ENCODE measurements at places on chromosomes 6 and 20.

DNA sequence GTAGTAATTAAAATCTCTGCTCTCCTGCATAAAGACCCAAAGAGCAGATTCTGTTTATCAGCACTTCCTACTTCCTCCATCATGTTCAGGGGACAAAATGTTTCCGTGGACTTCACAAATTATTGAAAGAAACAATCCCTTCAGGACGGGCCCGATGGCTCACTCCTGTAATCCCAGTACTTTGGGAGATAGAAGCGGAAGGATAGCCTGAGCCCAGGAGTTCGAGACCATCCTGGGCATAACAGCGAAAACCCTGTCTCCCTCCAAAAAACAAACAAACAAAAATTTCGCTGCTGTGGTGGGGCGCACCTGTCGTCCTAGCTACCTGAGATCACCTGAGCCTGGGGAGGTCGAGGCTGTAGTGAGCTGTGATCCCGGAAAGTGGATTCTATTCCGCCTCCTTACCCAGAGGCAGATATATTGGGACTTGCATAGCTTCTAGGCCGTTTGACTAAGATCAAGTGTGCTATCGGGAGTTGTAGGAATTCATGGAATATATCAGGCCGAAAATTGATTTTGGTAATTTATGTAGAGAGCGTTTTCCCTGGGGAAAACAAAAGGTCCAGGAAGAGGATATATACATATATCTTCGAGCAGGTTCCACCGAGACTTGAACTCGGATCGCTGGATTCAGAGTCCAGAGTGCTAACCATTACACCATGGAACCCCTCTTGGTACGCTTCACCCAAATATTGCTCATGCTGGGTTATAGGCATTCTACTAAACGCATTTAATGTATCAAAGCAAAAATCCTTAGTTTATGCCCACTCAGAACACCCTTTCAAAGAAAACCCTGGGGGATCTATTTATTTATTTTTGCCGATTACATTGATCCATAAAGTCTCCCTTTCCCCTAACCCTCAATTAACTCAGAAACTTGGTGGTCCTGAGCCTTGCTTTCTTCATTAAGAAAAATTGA, 74.5 kb upstream of the ZNF184 start:
- no peak for DNase-seq

DNA sequence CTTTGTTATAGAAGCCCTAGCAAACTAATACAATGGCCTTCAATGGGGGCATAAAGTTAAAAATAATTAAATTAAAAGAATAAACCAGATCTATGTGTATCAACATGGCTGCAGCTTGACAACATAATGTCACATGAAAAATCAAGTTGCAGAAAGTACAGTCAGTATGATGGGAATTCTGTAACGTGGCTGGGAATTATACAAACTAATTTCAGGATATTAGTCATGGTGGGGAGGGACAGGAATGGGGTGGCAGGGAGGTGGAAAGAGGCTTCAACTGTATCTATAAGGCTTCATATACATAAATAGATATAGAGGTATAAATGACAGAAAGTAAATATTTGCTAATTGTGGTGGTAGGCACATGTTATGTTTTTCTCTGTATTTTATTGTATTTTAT, 107.1 kb downstream of the UNC5CL start:
- no peak for DNase-seq

- peak; percentile 55 for DNase-seq
Measured at GRCh38 chr20:36493051-36493800, 48.1 kb upstream of the MYL9 start.

DNA sequence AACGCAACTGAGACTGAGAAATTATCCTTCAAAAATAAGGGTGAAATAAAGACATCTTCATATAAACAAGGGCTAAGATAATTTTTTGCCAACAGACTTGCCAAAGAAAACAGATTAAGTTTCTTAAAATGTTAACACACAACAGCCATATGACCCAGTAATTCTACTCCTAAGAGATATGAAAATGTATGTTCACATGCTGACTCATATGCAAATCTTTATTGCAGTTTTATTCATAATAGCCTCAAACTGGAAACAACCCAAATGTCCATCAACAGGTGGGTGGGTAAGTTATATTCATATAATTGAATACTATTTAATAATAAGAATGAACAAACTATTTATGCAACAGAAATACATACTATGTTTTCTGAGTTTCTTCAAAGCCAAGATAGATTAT, 140.1 kb downstream of the REV3L start:
- no peak for DNase-seq

DNA sequence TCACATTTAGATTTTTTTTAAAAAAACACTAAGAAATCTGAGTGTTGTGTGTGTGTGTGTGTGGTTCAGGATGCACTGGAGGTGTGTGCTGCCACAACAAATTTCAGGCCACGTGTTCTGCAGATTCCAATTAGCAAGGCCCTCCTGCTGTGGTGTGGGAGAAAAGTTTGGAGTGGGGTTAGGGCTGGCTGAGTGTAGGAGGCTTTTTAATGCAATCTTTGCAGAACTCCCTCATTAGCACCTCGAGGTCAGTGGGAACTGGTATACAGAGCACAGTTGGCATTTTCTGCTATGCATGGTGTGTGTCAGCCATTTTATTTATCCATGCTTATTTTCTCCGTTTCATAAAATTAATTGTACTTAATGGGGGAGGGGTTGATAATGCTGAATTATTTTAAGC, 187.6 kb downstream of the SOX4 start:
- no peak for DNase-seq

DNA sequence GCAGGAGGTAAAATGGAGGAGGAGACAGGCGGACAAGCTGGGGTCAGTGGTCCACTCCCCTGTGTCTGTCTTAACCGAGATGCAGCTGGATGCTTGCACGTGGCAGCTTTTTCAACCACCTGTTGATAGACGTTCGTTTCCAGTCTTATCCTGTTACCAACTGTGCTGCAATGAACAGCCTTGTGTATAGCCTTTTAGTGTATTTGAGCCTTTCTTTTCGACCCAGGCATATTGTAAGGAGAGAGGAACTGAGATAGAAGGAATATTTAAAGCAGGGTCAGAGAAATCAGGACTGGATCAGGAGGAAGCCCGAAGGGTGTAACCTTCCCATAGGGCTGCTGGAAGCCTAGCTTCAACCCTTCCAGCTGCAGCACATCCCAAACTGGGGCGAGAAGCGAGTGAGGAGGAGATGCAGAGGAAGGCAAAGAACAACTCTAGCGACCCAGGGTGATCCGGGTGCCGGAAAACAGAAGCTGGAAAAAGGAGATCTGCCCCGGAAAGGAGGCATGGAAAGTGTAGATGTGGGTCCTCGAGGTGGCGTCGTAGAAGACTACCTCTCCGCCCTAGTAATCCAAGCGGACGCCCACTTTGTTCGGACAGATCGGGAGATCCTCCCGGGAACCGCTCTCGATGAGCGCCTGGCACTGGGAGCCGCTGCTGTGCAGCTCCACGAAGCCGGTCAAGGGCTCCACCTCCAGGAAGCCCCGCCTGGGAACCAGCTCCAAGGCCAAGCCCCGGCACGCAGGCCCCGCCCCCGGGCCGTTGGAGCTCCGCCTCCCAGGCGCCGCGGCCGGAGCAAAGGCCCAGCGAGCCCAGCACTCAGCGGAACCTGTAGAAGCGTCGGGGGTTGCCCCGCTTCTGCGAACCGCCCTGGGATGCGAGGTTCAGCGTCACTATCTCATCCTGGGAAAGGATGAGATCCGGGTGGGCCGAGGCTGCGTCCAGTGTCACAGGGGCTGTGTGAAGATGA, 11.2 kb downstream of the TRIM31 start:
- peak; percentile 93 for DNase-seq

DNA sequence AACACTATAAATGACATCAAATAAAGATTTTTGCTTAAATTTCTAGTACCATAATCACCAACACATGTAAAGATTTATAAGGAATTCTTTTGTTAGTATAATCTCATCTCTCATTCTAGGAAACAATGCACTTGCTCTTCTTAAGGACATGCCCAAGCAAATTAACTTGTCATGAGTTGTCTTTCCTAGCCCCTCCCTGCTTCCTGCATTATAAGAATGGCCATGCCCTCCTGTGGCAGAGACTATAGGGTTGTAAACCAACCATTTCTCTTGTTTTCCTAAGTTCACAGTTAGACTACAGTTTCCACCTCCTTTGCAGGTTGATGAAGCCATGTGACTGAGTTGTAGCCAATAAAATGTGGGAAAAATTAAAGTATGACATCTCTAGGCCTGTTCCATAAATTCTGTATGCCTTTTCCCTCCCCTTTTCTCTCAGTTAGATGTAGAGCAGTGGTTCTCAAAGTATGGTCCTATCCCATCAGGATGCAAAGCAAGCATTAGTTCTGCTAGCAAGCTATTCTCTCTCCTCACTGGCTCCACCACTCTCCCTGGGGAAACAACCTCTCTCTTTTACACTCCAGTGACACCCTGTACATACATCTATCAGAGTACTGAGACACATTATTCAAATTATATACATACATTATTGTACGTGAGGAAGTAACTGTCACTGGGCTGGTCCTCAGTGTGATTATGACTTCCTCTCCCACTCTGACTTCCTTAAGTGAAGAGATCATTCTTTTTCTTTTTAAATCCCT, 295.0 kb downstream of the PKHD1 start:
- DNase-seq: no peak

- DNase-seq: no peak
Measured at GRCh38 chr20:3661060-3661813, 2.0 kb downstream of the GFRA4 start.

DNA sequence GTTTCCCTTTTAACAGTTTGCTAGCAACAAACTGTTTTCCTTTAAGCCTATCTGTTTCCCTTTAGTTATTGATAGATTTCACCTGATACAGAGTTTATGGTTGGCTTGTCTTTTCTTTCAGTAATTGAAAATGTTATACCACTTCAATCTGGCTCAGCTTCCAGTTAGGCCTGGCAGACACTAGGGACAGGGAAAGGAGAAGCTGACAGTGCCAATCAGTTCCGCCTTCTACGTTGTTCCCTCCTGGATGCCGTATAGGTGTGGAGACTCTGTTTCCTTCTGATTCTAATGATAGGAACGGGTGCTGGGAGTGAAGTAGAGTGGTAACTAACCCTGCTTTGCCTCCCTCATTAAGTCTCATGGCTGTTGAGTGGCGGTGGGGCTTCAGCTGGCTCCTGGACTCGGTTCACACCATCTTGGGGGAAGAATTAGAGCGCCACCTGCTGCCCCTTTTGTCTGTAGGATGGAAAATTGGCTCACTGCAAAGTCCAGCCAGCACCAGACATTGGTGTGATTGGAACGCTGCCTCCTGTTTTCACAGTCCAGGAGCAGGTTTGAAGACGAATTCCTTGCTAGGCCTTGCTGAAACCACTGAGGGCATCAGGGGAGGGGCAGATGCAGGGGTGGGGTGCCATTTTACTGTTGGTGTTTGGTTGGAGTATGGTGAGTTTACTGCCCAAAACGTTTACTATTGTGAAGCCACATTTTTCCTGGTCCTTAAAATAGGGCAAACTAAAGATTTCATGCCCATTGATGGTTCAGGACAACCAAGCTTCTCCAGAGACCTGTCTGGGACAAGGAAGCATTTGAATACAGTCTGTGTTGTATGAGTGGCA, 1729.5 kb downstream of the GRIK2 start:
- DNase-seq: no peak

- DNase-seq: no peak
Measured at GRCh38 chr20:53216478-53216855, 244.3 kb downstream of the TSHZ2 start.

DNA sequence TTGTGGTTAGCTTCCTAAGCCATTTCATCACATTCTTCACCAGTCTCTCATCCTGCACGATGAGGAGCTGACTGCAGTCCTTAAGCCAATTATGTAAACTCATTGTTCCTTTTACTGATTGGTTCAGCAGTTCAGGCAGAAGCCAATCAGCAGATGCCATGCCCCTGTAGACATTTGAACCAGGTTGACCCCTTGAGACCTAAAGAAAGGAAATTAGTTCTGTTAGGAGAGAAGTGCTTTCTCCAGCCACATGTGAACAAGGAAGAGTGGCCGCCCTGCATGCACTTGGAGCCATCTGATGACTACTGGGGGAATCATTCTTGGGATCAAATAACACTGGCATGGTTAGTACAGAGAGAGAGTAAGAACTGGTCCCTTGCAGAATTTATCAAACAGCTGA, 535.2 kb upstream of the ID4 start:
- no peak for DNase-seq

DNA sequence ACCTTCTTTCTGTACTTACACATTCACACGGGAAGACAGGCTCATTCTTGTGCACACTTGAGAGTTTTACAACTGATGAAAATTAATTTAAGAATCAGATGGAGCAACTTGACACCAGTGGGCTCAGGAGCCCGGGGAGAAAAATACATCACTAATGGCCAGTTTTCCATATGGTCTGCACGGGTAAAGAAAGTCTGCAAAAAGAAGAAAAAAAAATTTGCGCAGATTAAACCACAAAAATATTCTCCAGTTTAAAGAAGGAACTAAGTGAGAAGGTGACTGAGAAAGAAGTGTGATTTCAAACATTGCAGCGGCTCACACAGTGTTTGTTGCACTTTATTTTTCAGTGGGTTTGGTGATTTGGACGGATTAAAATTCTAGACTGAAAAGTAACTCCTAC, at the start of gene TULP4:
Gene TULP4 (plus strand): TSS at position 301 of the 400 bp plus-strand sequence. CDS start 1,552 bp downstream, outside the sequence.
- DNase-seq: no peak

DNA sequence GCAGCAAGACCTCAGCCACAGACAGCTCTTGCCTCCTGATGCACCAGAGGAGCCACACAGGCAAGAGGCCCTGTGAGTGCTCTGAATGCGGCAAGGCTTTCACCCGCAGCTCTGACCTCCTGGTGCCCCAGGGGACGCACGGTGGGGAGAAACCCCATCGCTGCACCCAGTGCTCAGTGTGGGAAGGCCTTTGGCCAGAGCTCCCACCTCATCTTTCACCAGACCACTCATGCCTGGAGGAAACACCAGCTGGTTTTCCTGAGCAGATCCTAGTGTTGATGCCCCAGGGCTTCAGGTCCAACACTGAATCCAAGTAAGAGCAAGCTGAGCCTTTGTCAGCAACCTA, 37.0 kb upstream of the XRN2 start:
- no peak for DNase-seq

Data from suprapubic skin (tissue), 4 donors.